ENCODE measurements at places on chromosomes 4 and X.

GRCh38 chr4:15945516-15945915 is 7.0 kb upstream of the FGFBP1 start:
- no peak for DNase-seq

GRCh38 chrX:72715546-72715945 is 1.4 kb upstream of the PHKA1 start:
- DNase-seq = no peak

GRCh38 chr4:2672700-2673099 is 83.4 kb downstream of the TNIP2 start:
- DNase-seq = no peak

- DNase-seq = no peak
Measured at GRCh38 chrX:70552130-70552704, 107.6 kb downstream of the DLG3 start.

GRCh38 chr4:137993232-137993631 is 248.9 kb downstream of the SLC7A11 start:
- no peak for DNase-seq

All from stimulated activated CD8-positive, alpha-beta memory T cell treated with anti-CD3 and anti-CD28 coated beads, Interleukin-4, amount 100 ng/mL, for 1 hour (primary cell).